ENCODE measurements at places on chromosomes 13 and 19.

DNA sequence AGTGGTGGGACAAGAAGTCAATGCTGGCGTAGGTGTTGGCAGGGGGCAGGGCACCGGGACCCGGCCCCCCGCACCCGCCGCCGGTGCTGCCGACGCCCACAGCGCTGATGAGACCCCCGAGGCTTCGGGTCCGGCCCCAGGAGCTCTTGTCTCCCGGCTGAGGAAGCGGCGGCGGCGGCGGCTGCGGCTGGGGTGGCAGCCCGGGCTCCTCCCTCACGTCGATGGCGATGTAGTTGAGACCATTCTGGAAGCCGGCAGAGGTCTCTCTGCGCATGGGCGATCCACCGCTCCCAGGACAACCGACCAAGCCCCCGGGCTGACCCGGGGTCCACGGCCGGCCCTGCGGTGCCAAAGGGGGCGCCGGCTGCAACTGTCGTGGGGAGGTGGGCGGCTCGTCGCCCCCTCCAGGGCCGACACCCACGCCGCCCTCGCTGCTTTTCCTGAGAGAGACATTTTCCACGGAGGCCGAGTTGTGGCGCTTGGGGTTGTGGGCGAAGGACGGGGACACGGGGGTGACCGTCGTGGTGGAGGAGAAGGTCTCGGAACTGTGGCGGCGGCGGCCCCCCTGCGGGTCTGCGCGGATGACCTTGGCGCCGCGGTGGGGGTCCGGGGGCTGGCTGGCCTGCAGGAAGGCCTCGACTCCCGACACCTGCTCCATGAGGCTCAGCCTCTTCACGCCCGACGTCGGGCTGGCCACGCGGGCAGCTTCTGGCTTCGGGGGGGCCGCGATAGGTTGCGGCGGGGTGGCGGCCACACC is 4.1 kb downstream of the IRS2 start:
- peaks cover 39% of the 10 kb centered on the region for H3K4me1 ChIP-seq
- no peaks in the 10 kb centered on the region for H3K36me3 ChIP-seq
- no peak overlapping the region for H3K27ac ChIP-seq
- DNase-seq = no peak

- no peak overlapping the region for H3K4me3 ChIP-seq
- no peaks in the 10 kb centered on the region for H3K27me3 ChIP-seq
- H3K27ac ChIP-seq = no peak overlapping the region
- no peaks in the 10 kb centered on the region for H3K4me1 ChIP-seq
Measured at GRCh38 chr13:99871249-99871898, 100.2 kb downstream of the ZIC5 start.

- H3K27me3 ChIP-seq = no peaks in the 10 kb centered on the region
- no peak overlapping the region for H3K27ac ChIP-seq
- no peak overlapping the region for H3K4me3 ChIP-seq
Measured at GRCh38 chr13:114064450-114065140, 67.8 kb downstream of the RASA3 start.

- no peaks in the 10 kb centered on the region for H3K27me3 ChIP-seq
- H3K27ac ChIP-seq = no peak overlapping the region
- DNase-seq = no peak
- H3K36me3 ChIP-seq = no peaks in the 10 kb centered on the region
Measured at GRCh38 chr19:6710273-6711077, 10.0 kb downstream of the C3 start.

DNA sequence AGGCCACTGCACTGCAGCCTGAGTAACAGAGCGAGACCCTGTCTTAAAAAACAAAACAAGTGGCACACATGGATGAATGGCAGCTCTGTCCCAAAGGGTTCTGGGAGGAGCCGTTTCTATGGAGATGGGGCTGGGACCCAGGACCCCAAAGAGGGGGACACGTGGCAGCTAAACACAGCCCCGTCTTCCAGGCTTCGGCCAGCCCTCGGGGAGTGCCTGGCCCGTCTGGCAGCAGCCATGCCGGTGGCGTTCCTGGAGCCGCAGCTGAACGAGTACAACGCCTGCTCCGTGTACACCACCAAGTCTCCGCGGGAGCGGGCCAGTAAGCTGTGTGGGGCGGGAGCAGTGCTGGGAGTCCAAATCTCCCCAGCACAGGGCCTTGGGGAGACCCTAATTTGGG is 82.4 kb downstream of the RYR1 start:
- H3K27ac ChIP-seq = no peak overlapping the region
- no peaks in the 10 kb centered on the region for H3K27me3 ChIP-seq
- H3K4me3 ChIP-seq = no peak overlapping the region
- H3K4me1 ChIP-seq = peaks cover 3% of the 10 kb centered on the region
- H3K36me3 ChIP-seq = no peaks in the 10 kb centered on the region

DNA sequence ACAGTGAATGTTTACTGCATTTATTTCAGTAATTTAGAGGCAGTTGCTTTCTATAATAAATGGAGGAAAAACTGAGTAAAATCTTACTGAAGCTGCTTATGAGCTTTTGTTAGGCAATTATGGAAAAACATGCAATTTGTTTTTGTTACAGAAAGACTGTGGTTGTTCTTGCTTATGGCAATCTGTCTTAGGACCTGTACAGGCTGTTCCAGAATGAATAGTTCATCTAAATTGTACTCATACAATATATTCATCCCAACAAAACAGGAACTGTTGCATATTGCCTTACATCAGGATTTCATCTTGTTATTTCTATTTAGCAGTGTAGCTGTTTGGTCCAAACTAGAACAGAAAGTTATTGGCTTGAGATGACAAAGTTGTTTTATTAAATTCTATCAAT is 199.2 kb downstream of the NALCN start:
- H3K36me3 ChIP-seq = no peaks in the 10 kb centered on the region
- no peak for DNase-seq
- H3K27ac ChIP-seq = no peak overlapping the region
- no peaks in the 10 kb centered on the region for H3K27me3 ChIP-seq

- no peak overlapping the region for H3K27ac ChIP-seq
- DNase-seq = no peak
- H3K36me3 ChIP-seq = no peaks in the 10 kb centered on the region
Measured at GRCh38 chr13:49435992-49436391, 7.9 kb downstream of the CAB39L start.

- peaks cover 37% of the 10 kb centered on the region for H3K4me1 ChIP-seq
- H3K36me3 ChIP-seq = no peaks in the 10 kb centered on the region
- no peaks in the 10 kb centered on the region for H3K27me3 ChIP-seq
- DNase-seq = no peak
Measured at GRCh38 chr19:17997969-17998826, 9.8 kb upstream of the ARRDC2 start.

GRCh38 chr19:17685451-17686022 is 2.6 kb downstream of the UNC13A start:
- H3K36me3 ChIP-seq = no peaks in the 10 kb centered on the region
- peaks cover 19% of the 10 kb centered on the region for H3K27me3 ChIP-seq
- peaks cover 2% of the 10 kb centered on the region for H3K4me1 ChIP-seq
- no peak overlapping the region for H3K4me3 ChIP-seq

DNA sequence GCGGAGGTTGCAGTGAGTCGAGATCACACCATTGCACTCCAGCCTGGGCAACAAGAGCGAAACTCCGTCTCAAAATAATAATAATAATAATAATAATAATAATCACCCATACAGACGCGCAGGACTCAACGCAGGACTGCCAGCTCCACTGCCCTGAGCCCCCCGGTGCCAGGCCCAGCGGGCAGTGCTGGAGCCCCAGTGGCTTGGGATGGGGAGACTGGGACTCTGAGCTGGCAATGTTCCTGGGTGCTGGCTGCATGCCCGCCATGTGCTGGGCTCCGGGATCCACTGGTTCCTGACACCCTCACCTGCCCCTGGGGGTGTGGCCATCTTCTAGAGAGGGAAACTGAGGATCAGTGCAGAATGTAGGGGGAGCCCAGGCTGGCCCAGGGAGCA is 325 bp upstream of the AZU1 start:
- DNase-seq = no peak
- H3K36me3 ChIP-seq = no peaks in the 10 kb centered on the region
- H3K4me3 ChIP-seq = no peak overlapping the region
- H3K27me3 ChIP-seq = no peaks in the 10 kb centered on the region
- H3K27ac ChIP-seq = no peak overlapping the region
- no peaks in the 10 kb centered on the region for H3K4me1 ChIP-seq

DNA sequence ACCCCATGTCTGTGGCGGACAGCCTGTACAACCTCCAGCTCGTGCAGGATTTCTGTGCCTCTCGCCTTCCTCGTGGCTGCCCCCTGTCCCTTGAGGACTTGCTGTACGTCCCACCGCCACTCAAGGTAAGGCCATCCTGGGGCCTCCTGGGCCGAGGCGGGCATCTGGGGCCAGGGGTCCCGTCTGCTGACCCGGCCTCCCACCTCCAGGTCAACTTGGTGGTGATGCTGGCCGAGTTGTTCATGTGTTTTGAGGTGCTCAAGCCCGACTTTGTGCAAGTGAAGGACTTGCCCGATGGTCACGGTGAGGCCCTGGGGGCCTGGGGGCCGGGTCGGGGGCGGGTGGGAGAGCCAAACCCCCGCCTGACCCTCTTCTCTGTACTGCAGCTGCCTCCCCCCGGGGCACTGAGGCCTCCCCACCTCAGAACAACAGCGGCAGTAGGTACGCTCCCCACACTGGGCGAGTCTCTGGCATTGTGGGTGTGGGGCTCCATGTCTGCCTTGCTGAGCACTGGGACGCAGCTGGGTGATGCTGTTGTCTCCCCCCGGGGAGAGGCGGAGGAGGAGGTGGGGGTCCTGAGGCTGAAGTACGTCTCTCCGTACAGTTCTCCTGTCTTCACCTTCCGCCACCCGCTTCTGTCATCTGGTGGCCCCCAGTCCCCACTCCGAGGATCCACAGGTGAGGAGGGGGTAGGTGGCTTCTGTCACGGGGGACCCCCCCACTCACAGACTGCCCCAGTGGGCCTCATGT is 15.0 kb downstream of the CAMSAP3 start:
- no peak overlapping the region for H3K27ac ChIP-seq
- H3K4me1 ChIP-seq = no peaks in the 10 kb centered on the region

GRCh38 chr19:16180611-16181010 is 4.6 kb upstream of the FAM32A start:
- no peaks in the 10 kb centered on the region for H3K27me3 ChIP-seq
- H3K4me1 ChIP-seq = peaks cover 13% of the 10 kb centered on the region
- H3K4me3 ChIP-seq = no peak overlapping the region
- no peak overlapping the region for H3K27ac ChIP-seq

GRCh38 chr13:33258808-33259193 is 26.8 kb downstream of the STARD13 start:
- no peaks in the 10 kb centered on the region for H3K36me3 ChIP-seq
- no peak overlapping the region for H3K27ac ChIP-seq
- H3K4me3 ChIP-seq = no peak overlapping the region
- DNase-seq = no peak
- H3K27me3 ChIP-seq = no peaks in the 10 kb centered on the region
- H3K4me1 ChIP-seq = no peaks in the 10 kb centered on the region

DNA sequence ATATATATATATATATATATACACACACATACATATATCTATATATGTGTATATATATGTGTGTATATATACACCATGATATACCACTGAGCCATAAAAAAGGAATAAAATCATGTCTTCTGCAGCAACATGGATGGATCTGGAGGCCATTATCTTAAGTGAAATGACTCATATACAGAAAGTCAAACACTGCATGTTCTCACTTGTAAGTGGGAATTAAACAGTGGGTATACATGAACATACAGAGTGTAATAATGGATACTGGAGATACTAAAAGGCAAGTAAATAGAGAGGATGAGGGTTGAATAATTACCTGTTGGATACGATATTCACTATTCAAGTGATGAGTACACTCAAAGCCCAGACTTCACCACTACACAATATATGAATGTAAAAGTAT is 332.6 kb downstream of the SLITRK1 start:
- H3K36me3 ChIP-seq = no peaks in the 10 kb centered on the region
- no peak for DNase-seq
- H3K4me1 ChIP-seq = peaks cover 7% of the 10 kb centered on the region
- H3K4me3 ChIP-seq = no peak overlapping the region

- no peaks in the 10 kb centered on the region for H3K27me3 ChIP-seq
- no peaks in the 10 kb centered on the region for H3K4me1 ChIP-seq
- no peak overlapping the region for H3K4me3 ChIP-seq
- H3K36me3 ChIP-seq = no peaks in the 10 kb centered on the region
Measured at GRCh38 chr19:33863436-33863835, 66.8 kb downstream of the KCTD15 start.

- H3K27me3 ChIP-seq = peaks cover 19% of the 10 kb centered on the region
- H3K4me1 ChIP-seq = no peaks in the 10 kb centered on the region
- no peak overlapping the region for H3K27ac ChIP-seq
- no peak overlapping the region for H3K4me3 ChIP-seq
- no peaks in the 10 kb centered on the region for H3K36me3 ChIP-seq
Measured at GRCh38 chr19:41795031-41795461, 1.3 kb upstream of the CEACAM3 start.

- no peaks in the 10 kb centered on the region for H3K27me3 ChIP-seq
- H3K4me3 ChIP-seq = no peak overlapping the region
- no peaks in the 10 kb centered on the region for H3K36me3 ChIP-seq
- DNase-seq = no peak
- H3K27ac ChIP-seq = no peak overlapping the region
Measured at GRCh38 chr19:20879501-20879900, 43.5 kb upstream of the ZNF85 start.

DNA sequence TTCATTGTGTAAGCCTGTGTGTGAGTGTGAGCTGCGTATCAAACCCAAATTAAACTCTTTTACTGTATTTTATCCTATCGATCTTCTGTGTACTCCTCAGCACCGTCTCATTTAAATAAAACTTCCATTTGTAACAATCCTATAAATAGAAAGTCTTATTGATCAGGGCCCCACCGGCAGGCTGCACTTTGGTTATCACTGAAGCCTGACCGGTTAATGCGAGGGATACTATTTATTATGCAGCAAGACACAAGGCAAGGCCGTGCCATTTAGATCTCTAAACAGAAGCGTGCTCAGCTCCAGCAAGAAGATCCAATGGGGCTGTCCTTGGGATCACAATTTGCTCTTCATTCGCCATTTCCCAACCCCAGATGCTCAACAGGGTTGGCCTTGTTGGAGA is 252.6 kb upstream of the TSHZ3 start:
- H3K4me3 ChIP-seq = no peak overlapping the region
- no peaks in the 10 kb centered on the region for H3K27me3 ChIP-seq
- H3K27ac ChIP-seq = no peak overlapping the region
- no peaks in the 10 kb centered on the region for H3K4me1 ChIP-seq
- no peak for DNase-seq

- no peak for DNase-seq
- H3K27ac ChIP-seq = no peak overlapping the region
- H3K4me3 ChIP-seq = no peak overlapping the region
- no peaks in the 10 kb centered on the region for H3K27me3 ChIP-seq
Measured at GRCh38 chr19:16862826-16863415, 25.9 kb upstream of the F2RL3 start.

Data from DND-41 (cell line).